ENCODE measurements at places on chromosomes 12 and 14.

DNA sequence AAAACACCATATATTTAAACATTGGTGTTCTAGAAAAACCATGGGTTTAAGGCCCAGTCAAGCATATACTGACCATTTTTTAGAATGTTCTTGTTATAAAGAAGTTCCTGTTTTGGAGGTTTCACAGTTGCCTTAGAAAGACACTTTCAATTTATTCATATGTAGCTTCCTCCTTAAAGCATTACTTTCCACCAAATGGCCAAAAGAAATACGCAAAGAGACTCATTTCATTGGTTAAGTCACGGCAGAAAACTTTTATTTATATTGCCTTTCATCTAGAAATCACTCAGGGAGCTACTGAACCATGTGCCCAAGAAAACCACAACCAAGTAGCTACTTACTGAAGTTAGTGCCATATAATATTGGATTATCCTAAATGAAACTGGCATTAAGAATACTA lies 40.0 kb downstream of the MYBPC1 start:
- no peak for DNase-seq

- no peak for DNase-seq
Measured at GRCh38 chr14:61362072-61362750, 40.8 kb downstream of the PRKCH start.

- DNase-seq, result no peak
Measured at GRCh38 chr14:32073537-32074189, 3.4 kb upstream of the ARHGAP5 start.

DNA sequence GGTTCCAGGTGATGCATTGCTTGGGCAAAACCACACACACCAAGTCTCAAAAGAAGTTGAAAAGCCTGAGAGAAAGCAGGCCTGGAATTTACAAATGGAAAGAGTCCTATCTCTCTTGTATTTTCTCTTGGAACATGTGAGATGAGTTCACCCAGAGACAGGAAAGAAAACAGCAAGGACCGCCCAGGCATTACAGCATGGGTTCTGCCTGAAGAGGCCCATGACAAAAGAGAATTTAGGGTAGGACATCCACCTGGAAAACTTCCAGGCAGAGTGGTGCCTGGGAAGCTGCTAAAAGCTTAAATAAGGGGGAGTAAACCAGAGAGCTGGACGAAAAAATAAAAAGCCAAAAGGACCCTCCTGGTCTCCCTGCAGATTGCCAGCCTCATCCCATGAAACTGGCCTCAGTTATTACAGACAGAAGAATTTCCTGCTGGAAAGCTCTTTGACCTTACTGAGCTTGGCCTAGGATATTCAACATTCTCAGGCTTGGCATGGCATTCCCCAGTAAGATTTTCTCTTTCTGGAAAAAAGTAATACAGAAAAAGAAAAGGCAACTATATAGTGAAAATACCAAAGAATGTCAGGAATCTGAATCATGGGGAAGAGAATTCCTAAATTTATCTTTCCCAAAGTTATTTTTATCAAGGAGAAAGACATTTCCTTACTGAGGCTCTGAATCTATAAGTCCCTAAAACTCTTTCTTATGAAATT lies 121.3 kb upstream of the NUDT4 start:
- DNase-seq, result no peak

- DNase-seq, result no peak
Measured at GRCh38 chr12:78645956-78646355, 218.6 kb upstream of the SYT1 start.

DNA sequence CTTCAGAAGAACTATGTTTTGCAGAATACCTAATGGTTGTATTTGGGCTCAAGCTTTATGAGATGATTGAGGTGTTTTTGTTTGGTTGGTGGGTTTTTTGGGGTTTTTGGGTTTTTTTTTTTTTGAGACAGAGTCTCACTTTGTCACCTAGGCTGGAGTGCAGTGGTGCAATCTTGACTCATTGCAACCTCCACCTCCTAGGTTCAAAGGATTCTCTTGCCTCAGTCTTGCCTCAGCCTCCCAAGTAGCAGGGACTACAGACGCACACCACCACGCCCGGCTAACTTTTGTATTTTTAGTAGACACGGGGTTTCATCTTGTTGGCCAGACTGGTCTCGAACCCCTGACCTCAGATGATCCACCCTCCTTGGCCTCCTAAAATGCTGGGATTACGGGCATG lies 39.6 kb downstream of the ARL1 start:
- DNase-seq, result no peak

- DNase-seq, result no peak
Measured at GRCh38 chr14:22923746-22924145, 4.8 kb upstream of the RBM23 start.

- DNase-seq, result no peak
Measured at GRCh38 chr12:57134949-57135348, 6.7 kb downstream of the LRP1 start.

DNA sequence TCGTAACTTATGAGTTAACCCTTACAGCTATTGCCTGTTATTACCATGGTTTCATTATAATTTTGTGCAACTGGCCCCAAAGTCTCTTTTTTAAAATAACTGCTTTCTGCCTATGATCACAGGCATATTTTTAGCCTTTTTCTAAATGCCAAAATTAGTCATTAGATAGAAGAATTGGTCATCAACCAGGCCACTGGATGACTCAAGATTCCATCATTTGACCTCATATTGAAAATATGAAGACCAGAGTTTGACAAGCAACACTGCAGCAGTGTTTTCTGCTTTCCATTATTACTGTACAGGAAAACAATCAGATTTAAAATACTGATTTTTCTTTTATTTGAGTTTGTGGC lies 54.7 kb upstream of the OTOGL start:
- no peak for DNase-seq

GRCh38 chr12:91143206-91143605 lies 31.9 kb upstream of the LUM start:
- DNase-seq, result no peak

DNA sequence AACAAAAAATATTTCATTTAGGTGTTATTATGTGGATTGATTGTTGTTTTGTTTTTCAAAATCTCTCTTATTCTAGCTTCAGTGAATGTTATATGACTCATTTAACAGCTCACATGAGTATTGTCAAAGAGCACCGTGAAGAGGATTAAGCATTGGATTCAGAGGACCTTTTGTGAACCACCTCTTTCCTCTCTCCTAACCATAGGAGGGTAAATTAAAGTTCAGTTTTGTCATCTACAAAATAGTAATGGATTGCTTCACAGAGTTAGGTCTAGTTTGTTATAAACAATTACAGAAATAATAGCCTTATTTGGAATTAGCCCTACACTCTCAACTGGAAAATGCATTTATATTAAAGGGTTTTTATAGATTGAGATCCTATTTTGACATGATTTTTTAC lies 962 bp upstream of the KERA start:
- no peak for DNase-seq

DNA sequence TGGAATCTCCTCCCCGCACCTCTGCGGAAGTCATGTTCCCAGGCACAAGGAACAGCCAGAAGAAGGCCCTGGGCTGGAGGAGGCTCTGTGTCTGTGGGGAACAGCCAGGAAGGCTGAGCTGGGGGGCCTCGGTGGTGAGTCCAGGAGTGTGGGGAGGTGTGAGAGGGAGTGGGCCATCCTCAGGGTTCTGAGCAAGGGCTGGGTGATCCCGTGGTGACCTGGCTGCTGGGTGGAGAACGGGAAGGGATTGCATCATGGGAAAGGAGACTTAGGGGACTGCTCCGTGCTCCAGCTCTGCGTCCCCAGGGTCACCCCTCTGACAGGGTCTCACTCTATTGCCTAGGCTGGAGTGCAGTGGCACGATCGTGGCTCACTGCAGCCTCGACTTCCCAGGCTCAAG lies 13.8 kb downstream of the AACS start:
- DNase-seq, result no peak

GRCh38 chr12:110109037-110109836 lies 14.9 kb upstream of the IFT81 start:
- DNase-seq, result no peak

DNA sequence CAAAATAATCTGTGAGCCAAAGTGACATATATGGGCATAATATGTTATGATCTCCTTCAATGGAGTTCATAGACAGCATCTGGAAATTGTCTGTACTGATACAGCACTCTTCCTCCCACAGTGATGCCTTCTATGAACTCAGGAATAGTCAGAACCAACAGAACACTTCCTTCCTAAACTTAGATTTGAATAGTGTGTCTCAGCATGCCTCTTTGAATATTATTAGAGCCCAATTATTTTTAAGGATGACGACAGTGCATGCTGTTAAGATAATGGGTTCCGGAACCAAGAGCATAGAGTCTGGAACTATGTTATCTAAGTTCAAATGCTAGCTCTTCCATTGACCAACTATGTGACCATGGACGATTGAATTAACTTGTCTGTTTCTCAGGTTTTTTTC lies 386.6 kb upstream of the PRICKLE1 start:
- DNase-seq, result no peak

- DNase-seq, result no peak
Measured at GRCh38 chr12:42786400-42787148, 197.0 kb upstream of the PRICKLE1 start.

DNA sequence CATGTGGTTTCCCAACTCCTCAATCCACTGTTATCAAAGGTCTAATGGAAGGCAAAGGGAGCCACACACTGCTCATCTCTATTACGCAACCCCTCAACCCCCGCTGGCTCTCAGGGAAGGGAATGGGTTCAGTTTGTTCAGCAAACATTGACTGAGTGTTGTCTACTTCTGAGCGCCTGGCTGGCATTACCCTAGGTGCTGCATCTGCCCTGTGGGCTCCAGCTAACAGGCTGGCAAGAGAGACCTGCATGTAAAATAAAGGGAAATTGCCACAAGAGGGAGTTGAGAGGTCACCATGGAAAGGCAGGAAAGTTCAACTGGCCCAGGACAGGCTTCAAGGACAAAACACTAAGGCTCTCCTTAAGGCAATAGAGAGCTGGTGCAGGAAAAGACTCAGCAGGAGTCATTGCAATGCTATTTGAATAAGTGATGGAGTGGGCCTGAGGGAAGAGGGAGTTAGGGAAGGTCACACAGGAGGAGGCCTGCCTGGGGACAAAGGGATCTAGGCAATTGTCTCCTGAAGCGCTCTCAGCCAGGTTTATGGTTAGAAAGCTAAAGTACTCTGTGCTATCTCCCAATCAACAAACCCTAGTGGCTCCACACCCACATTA lies 5.5 kb upstream of the ZNF740 start:
- peak; percentile 7 for DNase-seq

GRCh38 chr12:30853561-30854133 lies 72.9 kb upstream of the TSPAN11 start:
- no peak for DNase-seq

DNA sequence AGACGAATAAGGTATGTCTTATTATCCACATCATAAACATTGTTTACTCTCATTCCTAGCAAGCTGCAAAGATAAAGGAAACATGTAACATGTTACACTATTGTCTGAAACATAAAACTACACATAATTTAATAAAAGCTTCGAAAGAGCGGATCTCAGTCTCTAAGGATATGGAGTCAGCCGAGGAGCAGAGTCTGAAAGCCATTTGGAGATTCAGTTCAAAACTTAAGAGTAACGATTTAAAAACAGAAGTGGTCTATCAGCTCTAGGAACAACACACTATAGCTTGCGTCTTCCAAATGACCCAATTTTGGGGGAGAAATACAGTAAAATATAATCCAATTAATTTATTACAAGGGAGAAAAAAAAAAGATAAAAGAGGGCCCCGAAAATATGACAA lies 775 bp downstream of the NEMF start:
- no peak for DNase-seq

DNA sequence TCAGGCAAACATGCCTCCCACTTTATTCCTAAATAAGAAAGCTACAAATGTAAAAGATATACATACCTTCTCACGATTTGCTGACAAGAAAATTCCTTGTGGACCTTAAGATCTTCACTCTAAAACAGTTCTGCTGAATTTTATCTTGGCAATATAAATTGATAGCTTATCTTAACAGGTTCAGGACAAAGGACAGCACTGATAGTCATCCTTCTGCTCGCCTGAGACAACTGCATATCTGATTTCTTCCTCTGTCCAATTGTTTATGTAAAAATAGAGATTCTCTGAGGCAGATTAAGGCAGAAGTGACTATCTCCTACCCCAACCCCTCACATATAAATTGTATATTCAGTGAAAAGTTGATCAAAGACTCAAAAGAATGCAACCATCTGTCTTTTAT lies 44.9 kb downstream of the CAPZA3 start:
- no peak for DNase-seq

DNA sequence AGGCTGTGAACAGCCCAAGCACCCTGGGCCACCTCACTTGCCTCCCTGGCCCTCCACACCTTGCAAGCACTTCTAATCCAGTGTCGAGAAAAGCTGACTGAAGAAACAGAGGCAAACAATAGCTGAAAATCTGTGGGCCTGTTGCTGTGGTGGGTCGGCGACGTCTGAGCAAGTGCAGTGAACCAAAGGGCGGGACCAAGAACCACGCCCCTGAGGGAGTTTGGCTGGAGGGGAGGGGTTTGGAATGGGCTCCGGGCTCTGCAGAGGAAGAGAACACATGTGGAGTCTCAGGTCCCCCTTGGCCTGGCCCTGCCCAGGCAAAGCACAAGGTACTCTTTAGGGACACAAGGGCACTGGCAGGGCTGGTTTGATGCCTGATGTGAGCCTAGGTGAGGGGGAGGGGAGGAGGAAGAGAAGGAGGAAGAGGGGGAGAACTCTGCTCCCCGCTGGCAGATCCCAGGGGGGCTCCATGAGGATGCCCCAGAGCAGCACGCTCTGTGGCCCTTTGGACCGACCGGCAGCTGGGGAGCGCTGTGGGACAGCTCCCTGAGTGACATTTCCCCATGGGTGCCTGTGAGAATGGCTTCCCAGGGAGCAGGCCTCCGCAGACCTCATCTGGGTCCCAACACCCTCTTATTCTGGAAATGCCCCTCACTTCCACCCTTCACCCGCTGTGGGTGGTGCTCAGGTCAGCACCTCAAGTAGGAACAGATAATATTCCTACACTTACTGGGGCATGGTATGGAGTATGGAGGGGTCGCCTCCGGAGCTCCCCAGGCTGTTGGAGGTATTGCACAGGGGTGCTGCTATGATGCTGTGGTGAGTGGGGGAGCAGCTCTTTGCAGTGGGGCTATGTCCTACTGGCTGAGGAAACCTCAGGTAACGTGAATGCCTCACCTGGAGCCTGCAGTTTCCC lies 85.5 kb downstream of the CPSF2 start:
- no peak for DNase-seq

GRCh38 chr12:39846304-39846703 lies 226.7 kb upstream of the ABCD2 start:
- no peak for DNase-seq
